ENCODE measurements at places on chromosomes 5 and 9.

GRCh38 chr5:88544671-88545070 lies 276.0 kb upstream of the TMEM161B start:
- no peak for DNase-seq

DNA sequence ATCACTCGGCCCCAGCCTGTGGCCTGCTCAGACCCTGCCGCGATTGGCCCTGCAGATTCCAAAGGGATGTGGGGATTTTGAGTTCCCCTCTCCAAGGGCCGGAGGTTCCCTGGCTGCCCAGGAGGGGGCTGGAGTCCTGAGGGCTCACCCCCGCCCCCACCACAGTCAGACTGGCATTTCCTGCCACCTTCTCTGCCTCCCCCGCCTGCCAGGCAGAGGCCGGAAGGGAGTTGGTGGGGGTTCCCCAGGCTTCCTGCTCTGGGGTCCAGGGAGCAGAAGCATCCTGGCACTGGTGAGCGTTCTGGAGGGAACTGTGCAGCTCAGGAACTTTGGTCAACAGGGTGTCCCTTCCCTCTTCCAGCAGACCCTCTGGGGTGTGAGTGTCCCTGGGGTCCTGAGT lies 70.6 kb downstream of the RXRA start:
- no peak for DNase-seq

DNA sequence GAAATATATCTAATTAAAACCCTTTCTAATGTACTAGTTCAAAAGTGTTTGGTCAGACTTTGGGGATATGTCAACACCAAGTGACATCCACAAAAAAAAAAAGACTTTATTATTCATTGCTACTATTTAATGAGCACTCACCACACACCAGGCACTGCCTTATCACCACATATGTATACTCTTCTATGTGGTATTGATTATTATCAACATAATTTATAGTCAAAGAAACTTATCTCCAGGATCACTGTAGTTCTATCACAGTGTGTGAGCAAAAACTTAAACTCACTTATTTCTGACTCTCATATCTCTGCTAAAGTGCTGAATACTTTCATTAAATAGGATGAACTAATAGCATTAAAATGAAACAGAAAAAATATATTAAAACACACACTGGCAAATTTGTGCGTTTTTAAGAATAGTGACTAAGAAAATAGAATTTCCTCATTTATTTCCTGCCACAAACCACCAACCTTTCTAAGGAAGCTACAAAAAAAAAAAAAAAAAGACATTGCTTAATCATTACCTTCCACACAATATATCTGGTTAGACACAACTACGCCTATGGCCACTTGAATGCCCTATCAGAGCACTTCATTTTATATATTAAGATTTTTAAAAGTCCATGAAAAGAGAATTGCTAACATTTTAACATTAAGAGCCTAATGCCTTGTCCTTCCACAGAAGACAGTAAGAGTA lies 12.8 kb downstream of the SLCO4C1 start:
- DNase-seq, result no peak

GRCh38 chr5:32027717-32028458 lies 146.2 kb downstream of the GOLPH3 start:
- no peak for DNase-seq

- no peak for DNase-seq
These were observed 29.1 kb downstream of the TNC start for GRCh38 chr9:115088860-115089259.

DNA sequence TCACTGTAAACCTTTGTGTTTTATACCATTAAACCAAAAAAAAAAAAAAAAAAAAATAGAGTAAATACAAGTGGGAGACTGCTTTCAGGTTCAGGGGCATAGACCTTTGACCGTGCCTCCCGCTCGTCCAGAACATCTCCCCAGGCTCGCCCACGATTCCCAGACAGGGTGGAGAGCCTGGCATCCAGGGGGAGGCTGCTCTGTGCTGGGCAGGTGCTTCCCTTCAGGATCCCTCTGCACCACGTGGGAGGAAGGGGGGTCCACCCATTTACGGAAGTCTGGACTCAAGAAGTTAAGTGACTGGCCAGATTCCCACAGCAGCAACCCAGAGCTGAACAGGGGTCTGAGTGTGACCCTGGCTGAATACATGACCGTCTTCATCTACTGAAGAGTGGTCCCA lies 125.4 kb upstream of the LMX1B start:
- DNase-seq, result no peak

DNA sequence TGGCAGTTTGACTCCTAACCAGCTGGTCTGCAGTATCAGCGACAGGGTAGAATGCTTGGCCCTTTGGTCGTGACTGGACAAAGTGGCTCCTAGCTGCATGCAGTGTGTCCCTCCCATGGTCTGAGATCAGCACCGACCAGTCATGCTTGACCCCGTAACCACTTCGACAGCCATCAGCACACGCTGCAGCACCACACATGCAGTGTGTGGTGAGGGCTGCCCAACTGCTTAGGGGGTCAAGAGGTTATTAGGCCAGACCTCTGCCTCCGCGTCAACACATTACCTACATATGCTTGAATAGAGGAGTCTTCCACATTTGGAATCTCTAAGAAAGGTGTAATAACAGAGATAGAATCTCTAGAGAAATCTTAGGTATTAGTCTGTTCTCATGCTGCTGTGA lies 139.1 kb downstream of the FSTL4 start:
- DNase-seq, result no peak

DNA sequence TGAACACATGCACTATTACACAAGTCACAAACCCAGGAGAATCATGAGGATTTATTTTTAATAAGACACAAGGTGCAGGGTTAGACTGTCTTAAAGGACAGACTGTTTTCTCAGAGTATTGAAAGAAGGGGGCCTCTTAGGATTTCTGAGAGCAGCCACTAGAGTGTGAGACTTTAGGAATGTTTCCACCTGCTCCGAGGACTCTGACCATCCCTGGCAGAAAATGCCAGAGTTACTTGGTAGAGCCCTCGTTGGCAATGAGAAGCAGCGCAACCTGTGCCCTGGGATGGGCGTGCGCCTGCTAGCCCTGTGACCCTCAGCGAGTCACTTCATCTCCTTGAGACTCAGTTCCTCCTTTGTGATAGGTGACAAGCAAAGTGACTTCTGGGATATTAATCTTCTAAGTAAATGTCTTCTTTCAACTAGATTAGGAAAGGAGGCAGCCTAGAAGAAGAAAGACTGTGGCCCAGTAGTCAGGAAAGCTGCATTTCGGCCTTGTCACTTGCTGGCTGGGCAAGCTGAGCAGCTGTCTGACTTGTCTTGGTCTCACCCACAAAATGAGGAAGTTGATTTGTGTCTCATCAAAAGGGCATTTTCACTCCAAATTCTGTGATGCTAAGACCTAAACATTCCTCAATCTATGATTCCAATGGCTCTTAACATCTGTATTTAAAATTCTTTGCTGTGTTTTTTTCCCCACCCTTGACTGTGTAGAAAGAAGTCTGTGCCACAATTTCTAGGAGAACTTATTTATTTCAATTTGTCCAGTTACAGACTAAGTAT lies 60.5 kb downstream of the PTCD2 start:
- no peak for DNase-seq

DNA sequence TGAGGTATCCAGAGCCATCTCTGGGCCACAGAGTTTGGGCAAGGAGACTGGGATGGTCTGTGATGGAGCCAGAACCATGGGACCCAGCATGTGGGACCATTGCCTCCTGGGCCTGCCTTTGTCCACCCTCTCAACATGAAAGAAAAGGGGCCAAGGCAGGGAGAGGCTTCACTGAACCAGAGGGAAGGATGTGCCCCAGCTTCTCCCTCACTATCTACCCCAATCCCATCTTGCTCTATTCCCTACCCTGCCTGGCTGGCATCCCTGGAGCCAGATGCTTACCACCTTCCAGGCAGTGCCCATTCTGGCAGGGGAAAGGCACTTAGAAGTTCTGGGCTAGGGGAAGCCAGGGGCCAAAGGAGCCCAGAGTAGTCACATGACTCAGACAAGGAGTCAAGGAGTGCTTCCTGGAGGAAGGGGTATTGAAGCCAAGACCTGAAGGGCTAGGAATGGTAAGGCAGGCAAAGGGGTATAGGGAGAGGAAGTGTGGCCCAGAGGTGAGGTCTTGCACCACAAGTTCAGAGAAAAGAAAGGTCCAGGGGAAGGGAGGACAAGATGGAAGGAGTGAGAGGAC lies 9.8 kb downstream of the PDLIM4 start:
- DNase-seq, result no peak

DNA sequence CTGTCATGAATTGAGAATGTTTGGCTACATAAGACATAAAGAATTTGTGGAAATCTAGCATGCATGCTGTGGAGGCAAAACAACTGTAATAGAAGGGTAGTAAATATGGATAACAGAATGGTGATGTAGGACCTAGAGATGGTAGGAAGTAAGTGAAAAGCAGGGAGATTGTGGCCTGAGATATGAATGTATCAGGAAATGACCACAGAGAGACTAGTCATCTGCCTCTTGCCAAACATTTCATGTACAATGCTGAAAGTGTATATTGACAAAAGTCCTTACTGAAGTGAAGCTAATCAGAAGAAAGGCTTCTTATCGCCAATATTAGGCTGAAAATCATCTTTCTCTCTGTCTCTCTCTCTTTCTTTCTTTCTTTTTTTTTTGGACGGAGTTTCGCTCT lies 873.1 kb upstream of the CTNND2 start:
- no peak for DNase-seq

DNA sequence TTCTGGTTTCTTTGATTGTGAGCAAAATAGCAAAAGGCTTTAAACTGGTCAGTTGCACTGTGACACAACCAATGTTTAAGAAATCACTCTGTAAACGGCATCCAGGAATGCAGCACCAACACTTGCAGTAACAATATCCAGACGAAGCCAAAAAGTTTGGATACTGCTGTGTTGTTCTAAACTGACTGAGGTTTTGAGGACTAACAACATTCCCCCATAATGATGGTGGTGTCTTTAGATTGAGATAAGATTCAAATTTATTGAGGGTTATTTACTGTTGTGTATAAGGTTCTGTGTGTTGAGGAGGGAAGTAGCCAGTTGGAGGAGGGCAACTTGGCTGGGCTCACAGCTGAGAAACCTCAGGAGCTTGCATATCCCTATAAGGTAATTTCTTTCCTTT lies 353.6 kb downstream of the BNC2 start:
- DNase-seq, result no peak

GRCh38 chr9:15851766-15852165 lies 298.9 kb downstream of the CCDC171 start:
- DNase-seq, result no peak

DNA sequence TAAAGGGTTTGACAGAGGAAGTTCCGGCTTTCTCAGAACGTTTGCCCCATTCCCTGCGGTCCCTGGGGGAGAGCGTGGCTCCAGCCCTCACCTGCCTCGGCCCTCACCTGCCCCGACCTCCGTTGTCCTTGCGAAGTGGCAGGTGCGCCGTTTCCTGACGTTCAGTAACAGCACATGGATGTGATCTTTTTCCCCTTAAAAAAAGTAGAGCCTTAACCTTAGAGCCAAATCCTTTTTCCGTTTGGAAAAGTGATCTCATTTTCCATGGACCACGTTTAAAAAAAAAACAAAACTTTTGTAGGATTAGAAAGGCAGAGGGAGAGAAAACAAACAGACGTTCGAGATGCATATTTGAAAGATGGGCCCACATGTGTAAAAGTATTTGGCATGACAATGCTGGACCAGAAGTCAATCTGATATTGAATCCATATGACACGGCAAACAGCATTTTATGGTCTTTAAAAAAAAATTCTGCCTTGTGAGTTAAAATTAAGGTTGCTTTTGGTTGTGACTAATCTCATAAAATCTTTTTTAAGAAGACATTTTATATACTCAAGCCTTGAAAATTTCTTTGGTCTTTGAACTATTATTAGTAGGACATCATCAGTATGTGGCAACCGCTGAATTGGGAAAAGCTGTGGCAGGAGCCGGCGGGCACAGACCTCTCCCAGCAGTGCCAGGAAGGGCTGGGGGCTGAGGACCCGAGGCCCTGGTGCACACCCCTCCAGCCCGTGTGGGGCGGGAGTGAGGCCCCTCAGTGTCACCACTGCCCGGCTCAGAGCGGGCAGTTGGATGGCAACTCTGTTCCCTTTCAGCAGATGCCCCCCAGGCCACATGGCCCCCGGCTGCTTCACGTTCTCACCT lies 42.5 kb upstream of the EXOC3 start:
- no peak for DNase-seq

DNA sequence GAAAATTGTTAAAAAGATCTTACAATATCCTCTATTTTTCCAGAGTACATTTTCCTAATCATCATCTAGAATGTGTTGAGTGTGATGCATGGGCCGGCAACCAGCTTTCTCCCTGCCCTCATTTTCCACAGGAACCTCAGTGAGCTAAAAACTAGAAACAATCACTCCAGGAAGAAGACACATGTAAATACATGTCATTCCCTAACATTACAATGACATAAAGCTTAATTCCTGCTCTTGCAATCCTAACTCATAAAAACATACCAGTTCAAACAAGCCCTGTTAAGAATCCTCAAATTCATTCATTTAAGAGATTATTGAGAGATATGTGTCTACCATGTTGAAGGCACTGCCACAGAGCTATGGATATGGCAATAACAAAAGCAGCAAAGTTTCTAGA lies 18.5 kb upstream of the ZNF622 start:
- DNase-seq, result no peak

DNA sequence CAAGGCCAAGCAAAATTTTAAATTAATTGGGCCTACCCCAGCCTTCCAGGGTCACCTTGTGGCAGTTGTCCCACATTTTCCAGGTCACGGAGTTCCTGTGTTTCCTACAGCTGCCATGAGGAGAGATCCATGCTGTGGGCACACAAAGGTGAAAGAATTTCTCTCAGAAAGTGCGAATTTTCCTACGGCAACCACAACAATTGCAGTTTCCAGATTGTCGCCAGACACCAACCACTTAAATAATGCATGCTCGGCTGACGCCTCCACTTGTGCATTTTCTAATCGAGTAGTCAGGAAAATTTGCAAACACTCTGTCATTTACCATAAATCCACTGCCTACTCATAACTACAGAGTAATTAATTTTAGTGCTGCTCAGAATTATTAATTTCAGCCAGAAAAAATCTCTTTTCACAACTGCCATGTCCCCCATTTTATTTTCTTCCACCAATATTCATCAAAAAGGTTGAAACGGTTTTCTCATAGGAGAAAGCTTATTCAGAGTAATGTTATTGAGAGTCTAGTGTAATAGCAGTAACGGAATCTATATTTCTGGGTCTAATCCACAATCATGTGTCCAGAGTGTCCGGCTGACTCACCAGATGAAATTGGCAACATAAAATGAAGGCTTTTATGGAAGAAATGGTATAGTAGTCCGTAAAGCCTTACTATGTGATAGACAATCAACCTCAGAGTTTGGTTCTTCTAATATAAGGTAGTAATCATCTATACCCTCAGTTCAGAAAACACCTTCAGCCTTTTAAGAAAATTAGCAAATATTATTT lies 389.8 kb downstream of the NR2F1-AS1 start:
- DNase-seq, result no peak

GRCh38 chr5:151047814-151048425 lies 27.5 kb downstream of the GPX3 start:
- no peak for DNase-seq

Measured in stimulated activated CD8-positive, alpha-beta memory T cell treated with anti-CD3 and anti-CD28 coated beads, Interleukin-7, amount 100 ng/mL, for 1 hour (primary cell).